ENCODE measurements at places on chromosomes 3 and 15. TPM values are rescaled to one million over a fixed set of nuclear protein-coding genes. Genes with fewer than 3 reads are reported as not detected.

Gene CLRN1
- not detected for total RNA-seq

Gene LDHAL6B
- total RNA-seq, result not detected

Gene GAP43
- 0.50 TPM for total RNA-seq

Gene CFAP100
- not detected for total RNA-seq

Gene GOLGA6L7
- not detected for total RNA-seq

Gene CD200R1
- not detected for total RNA-seq

Gene SKOR1
- not detected for total RNA-seq

Gene MYO9A
- 10.3 TPM for total RNA-seq

Gene SLC12A1
- total RNA-seq, result not detected

Gene FBXW12
- total RNA-seq, result not detected

Gene CCR3
- not detected for total RNA-seq

Gene SH3GL3
- not detected for total RNA-seq

Gene SPATA12
- total RNA-seq, result under 0.01 TPM

Gene BOC
- 1.0 TPM for total RNA-seq

Gene LMAN1L
- not detected for total RNA-seq

Gene ALCAM
- 93.4 TPM for total RNA-seq

Gene CLDN16
- not detected for total RNA-seq
